ENCODE measurements at places on chromosomes 6 and 20. TPM values are rescaled to one million over a fixed set of nuclear protein-coding genes. Genes with fewer than 3 reads are reported as not detected.
A peak's percentile ranks its signal among the peaks of the same experiment; 100 is the strongest.

The HAO1 gene
- not detected for total RNA-seq

The GRIK2 gene
- total RNA-seq = 15.8 TPM

The GABBR1 gene
- total RNA-seq = 5.9 TPM

The TNFAIP3 gene
- total RNA-seq = 4.4 TPM

The ZNF341 gene
- 1.1 TPM for total RNA-seq

The OGFRL1 gene
- total RNA-seq = 14.4 TPM

- no peak for DNase-seq
Measured at GRCh38 chr6:101167638-101168037, 225.9 kb upstream of the GRIK2 start.

- peak; percentile 94 for DNase-seq
Measured at GRCh38 chr20:63698739-63699465, 2.5 kb downstream of the TNFRSF6B start.

- DNase-seq = no peak
Measured at GRCh38 chr20:62980380-62980960, 26.3 kb downstream of the BHLHE23 start.

GRCh38 chr6:35327349-35328027 is 14.9 kb upstream of the PPARD start:
- peak; percentile 55 for DNase-seq

GRCh38 chr6:13611715-13612114 is 3.4 kb upstream of the NOL7 start:
- no peak for DNase-seq

DNA sequence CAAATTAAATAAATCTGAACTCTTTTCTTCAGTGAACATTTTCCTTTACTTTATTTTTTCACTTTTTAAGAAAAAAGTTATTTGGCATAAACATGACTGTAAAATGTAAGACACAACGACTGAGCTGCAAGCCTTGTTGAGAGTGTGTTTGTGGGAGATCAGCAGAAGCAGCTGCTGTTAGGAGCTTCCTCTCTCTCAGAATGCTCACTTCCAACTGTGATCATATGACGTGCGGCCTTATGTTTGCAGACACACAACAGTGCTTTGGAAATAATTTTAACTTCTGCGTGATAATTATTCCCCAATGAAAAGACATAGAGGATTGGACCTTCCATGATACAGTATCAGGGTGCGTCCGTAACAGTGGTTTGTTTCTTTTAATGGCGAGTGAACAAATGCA is 104.0 kb downstream of the ARHGAP18 start:
- no peak for DNase-seq

DNA sequence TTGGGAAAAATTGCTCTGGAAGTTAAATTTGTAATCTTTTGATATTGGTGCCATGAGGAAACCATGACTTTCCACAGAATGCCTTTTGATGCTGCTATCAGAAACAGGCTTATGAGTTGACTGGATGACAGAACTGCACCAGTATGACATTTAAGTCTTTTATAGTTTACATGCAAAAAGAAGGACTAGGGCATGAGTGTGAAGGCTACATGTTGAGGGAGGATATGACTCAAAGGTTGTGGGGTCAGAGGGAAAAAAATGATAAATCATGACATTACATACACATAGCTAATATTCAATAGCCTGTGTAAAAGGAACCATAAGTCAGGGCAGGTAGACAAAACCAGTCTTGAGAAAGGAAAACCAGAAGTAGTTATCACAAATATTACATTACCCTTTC is 182.2 kb downstream of the COL12A1 start:
- DNase-seq = peak; percentile 69

- DNase-seq = peak; percentile 7
Measured at GRCh38 chr6:84466511-84466910, 239.1 kb upstream of the CEP162 start.

DNA sequence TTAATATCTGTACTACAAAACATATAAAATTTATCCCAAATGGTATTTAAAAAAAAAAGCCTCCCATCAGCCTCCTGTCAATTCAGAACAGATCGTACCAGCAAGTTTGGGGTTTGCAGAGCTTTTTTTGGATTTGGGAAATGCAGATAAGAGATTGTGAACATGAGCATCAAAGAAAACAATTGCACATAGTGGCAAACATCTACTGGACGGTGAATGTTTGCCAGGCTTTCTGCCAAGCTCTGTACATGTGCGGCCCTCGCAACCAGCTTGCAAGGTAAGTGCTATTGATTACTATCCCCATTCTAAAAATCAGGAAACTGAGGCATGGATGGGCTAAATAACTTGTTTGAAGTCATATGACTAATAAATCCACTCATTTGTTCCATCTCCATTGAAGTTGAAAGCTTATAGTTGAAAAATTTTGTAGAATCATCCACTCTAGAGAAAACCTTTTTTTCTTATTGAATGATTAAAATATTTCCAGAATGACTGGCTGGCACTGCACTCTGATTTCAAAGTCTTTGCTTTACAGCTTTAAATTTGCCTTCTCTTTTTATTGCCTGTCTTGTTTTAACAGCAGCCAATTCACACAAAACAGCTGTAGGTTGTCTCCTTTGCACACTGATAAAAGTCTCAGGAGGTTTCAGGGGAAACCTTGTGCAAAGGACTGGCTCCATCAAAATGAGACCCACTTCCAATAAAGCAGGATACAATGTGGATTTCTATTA is 37.4 kb upstream of the SIRT5 start:
- no peak for DNase-seq

GRCh38 chr6:144279484-144280150 is 5.5 kb upstream of the UTRN start:
- DNase-seq = no peak
